SJSA1 (cell line): ENCODE measurements at places on chromosomes 7 and 10. TPM values are rescaled to one million over a fixed set of nuclear protein-coding genes. Genes with fewer than 3 reads are reported as not detected.

DNA sequence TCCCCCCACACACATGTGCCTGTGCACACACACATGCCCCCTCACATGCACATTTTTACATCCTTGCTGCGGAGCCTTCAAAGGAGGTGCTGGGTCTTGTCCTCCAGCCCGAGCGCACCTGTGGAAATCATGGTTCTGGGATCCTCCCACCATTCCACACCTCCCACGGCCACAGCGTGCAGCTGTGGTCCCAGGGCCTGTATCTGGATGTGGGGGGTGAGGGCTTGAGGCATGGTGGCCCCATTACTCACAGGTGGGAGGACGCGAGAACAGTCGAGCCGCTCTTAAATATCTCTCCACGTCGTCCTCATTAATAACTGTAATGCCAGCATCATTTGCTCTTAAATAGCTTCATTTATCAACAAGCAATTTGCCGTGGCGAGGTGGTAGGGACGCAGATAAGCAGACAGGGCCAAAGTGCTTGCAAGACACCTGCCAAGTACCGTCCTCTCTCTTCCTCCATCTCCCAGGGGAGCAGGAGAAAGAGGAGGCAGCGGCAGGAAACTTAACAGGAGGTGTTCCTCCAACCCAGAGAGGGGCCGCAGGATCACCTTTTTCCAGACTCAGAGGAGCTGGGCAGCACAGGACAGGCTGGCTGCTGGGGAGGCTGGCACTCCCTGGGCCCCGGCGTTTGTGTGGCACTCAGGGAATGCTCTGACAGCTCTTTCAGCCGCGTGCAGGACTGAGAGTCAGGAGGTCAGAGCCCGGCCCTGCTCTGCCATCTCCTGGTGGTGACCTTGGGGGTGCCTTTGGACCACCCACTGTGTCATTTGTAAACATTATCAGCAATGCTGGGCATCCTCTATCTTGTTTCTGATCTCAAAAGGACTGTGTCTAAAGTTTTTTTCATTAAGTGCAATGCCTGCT, 87.4 kb downstream of the CDH23 start:
- DNase-seq, result no peak

Gene XRCC2
- total RNA-seq, result 6.8 and 12.1 TPM in 2 replicates

DNA sequence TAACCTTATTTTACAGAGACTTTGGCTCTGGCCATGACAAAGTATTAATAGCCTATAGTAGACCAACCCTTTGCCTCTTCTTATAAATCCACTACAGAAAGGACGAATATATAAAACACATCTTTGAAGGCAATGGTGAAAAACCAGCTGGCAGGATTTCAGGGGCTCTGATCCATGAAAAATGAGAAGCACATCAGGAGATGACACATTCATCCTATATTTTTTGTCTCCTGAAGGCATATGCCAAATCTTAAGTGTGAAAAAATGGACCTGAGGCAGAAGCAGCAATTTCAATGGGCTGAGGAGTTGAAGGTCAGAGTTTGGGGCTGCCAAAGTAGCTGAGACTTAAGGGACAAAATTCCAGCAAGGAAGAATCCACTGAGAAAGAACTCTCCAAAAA, 14.4 kb downstream of the RNF216 start:
- DNase-seq, result no peak

- no peak for DNase-seq
These were observed 101.1 kb downstream of the RAPGEF5 start for GRCh38 chr7:22255834-22256233.

DNA sequence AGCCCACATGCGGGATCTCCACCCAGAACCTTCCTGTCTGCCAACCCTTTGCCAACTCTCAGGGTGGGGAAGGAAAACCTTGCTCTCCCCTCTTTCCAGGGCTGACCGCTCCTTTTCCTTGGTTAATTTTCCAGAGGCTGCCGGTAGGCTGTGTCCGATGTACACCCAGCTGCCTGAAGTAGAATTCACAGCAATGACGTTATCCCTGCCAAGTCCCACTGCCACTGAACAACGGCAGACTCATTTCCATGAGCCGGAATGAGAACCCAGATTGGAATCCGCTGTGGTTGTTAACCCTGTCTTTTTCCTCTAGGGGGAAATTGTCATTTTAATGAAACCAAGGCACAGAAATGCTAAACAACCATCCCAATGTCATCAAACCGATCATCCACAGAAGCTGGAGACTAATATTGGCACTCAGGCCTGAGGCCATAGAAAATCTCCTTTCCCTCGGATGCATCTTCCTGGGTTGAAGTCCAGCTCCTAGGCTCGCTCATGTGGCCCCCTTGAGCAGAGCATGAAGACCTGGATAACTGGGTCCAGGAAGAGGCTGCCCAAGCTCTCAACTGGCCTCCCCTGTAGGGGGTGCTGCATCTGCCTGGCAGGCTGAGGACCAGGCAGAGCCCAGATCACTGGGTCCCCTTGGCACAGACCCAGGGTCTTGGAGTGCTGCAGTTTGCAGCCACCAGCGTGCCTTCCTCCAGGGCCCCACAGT, 30.4 kb downstream of the KLRG2 start:
- DNase-seq, result no peak

Gene CDC123
- 82.8 and 125 TPM in 2 replicates for total RNA-seq

- DNase-seq, result no peak
These were observed 209.0 kb downstream of the LRMDA start for GRCh38 chr10:75640381-75640780.

DNA sequence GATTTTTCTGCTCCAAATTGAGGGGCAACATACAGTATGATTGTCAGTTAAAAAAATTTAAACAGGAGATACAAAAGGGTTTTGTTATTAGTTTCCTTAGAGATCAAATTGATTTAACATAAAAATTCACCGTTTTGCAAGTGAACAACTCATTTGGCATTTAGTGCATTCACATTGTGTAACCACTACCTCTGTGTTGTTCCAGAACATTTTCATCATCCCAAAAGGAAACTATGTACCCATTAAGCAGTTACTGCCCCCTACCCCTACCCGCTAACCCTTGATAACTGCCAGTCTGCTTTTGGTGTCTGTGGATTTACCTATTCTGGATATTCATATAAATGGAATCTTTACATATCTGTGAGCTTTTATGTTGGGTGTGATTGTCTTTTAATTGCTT, 3.1 kb downstream of the ZRANB1 start:
- no peak for DNase-seq

Gene WNT2
- total RNA-seq, result 2.5 and 3.3 TPM in 2 replicates

- DNase-seq, result no peak
These were observed 31.5 kb downstream of the NRF1 start for GRCh38 chr7:129642871-129643549.

DNA sequence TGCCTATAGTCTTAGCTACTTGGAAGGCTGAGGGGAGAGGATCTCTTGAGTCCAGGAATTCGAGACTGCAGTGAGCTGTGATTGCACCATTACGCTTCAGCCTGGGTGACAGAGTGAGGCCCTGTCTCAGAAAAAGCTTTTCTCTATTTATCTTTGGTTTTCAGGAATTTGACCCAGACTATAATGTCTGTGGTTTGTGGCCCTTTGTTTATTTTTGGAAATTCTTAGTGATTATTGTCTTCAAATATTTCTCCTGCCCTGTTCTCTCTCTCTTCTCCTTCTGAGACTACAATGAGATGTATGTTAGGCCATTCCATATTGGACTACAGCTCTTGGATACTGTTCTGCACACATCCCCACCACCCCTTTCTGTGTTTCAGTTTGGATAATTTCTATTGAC, 4.7 kb downstream of the MUC12 start:
- no peak for DNase-seq

- DNase-seq, result no peak
These were observed 30.5 kb downstream of the MMD2 start for GRCh38 chr7:4928445-4928844.

GRCh38 chr10:117164592-117165537, 26.8 kb upstream of the VAX1 start:
- no peak for DNase-seq

Gene SCIN
- 0.37 and 0.56 TPM in 2 replicates for total RNA-seq

DNA sequence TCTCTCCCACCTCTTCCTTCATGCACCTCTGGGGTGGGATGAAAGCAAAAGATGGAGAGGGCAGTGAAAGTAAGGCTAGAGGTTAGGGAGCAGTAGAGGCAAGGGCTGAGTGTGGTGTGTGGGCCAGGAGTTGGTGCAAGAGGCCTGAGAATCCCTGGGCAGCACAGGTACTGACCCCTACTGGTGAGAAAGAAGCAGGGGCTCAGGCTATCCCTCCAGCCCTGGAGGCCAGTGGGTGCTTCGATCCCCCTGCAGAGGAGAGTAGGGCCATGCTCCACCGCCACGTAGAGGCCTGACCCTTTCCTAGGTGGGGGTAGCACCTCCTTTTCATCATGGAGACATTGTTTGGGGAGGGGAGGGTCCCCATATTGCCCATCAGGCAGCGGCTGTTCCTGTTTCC, 9.8 kb downstream of the CDHR1 start:
- DNase-seq, result no peak

Gene CHCHD3
- total RNA-seq, result 150 and 198 TPM in 2 replicates

DNA sequence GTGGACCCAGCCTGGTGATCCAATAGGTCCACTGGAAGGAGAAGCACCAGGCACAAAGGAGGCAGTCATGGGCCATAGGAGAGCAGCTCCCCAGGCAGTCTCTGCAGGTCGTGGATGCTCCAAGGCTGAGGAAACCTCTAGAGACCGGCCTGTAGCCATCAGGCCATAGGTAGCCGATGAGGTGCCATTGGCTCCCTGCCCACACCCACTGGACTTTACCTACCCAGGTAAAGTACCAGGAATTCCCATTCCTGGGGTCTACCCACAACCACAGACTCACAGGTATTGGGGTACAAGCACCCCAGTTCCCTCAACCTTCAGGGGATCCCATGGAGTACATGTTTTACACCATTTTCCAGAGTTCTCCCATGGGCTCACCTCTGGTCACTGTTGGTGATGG, 188.0 kb upstream of the TCERG1L start:
- DNase-seq, result no peak

- DNase-seq, result peak; percentile 67
These were observed 17.7 kb upstream of the NRP1 start for GRCh38 chr10:33352175-33352574.

Gene SEMA3E
- 0.18 TPM in 1 of 2 replicates, not detected in the other for total RNA-seq

Gene ERCC6
- 7.4 and 11.5 TPM in 2 replicates for total RNA-seq

GRCh38 chr10:123102673-123103072, 33.1 kb upstream of the HMX3 start:
- no peak for DNase-seq

GRCh38 chr7:119175911-119176627, 951.6 kb downstream of the ANKRD7 start:
- peak; percentile 51 for DNase-seq

- DNase-seq, result no peak
These were observed 56.1 kb upstream of the ADO start for GRCh38 chr10:62748386-62748785.

Gene CALML5
- not detected in 2 replicates for total RNA-seq

Gene HOGA1
- total RNA-seq, result 0.21 TPM in 1 of 2 replicates, not detected in the other

- no peak for DNase-seq
These were observed 290.7 kb downstream of the TSPAN12 start for GRCh38 chr7:120567204-120567603.

- DNase-seq, result no peak
These were observed 282.0 kb upstream of the AKR1E2 start for GRCh38 chr10:4543938-4544533.

Gene CTTNBP2
- total RNA-seq, result not detected in 2 replicates
